ENCODE measurements at places on chromosomes 4 and X.

- DNase-seq: no peak
- no peaks in the 10 kb centered on the region for H3K36me3 ChIP-seq
- no peaks in the 10 kb centered on the region for H3K27me3 ChIP-seq
- no peak overlapping the region for H3K4me3 ChIP-seq
Measured at GRCh38 chrX:111353793-111354192, 58.2 kb downstream of the DCX start.

- H3K27me3 ChIP-seq: no peaks in the 10 kb centered on the region
- no peak overlapping the region for H3K4me3 ChIP-seq
- H3K4me1 ChIP-seq: no peaks in the 10 kb centered on the region
- DNase-seq: no peak
- no peaks in the 10 kb centered on the region for H3K36me3 ChIP-seq
Measured at GRCh38 chr4:177349191-177349590, 39.5 kb downstream of the NEIL3 start.

- H3K4me1 ChIP-seq: no peaks in the 10 kb centered on the region
- no peaks in the 10 kb centered on the region for H3K36me3 ChIP-seq
- H3K27me3 ChIP-seq: no peaks in the 10 kb centered on the region
- H3K27ac ChIP-seq: no peak overlapping the region
Measured at GRCh38 chr4:130233377-130234047, 1137.6 kb downstream of the C4orf33 start.

DNA sequence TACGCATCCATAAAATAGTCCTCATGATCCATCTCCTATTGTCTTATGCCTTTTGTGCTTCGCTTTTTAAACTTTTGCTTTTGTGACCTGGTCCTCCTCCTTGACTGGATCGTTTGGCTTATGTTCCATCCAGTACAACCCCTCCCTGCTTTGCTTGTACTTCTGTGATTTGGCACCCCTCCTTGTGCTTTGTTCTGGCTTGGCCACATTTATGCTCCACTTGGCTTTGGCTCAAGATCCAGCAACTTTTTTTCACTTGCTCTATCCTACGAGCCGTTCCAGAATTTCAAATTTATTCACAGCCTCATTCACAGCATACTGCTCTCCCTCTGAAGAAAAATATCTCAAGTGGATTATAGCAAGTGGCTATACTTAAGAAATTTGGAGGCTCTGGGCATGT is 28.0 kb upstream of the GLRA2 start:
- no peak for DNase-seq
- no peaks in the 10 kb centered on the region for H3K36me3 ChIP-seq
- H3K4me3 ChIP-seq: no peak overlapping the region
- H3K27me3 ChIP-seq: no peaks in the 10 kb centered on the region

DNA sequence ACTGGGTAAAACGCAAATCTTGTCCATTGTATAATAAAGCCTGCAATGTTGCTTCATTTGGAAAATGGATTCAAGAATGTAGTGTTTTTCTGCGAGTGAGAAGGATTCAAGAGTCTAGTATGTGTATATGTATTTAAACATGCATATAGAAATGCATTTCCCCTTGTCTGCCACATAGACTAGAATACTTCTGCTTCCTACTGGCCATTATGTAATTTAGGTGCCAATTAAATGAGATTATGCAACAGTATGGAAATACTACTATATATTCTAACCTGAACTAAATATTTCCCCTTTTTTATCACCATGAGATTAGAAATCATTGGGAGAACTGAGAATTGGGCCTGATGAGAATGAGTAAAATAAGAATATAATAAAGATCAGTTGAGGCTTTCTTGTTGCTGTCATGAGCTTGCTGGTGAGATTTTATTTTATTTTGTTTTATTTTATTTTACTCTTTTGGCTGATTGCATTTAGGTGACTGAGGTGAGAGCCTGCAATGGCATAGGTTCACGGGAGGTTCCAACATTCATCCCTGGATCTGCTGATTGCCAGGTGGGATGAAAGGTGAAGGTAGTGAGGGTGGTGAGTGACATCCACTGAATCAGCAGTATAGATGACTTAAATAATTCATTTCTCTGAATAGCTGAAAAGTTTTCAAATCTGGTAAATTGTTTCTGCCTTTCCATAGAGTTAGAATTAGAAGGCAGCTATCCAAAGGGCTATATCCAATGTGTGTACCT is 95.6 kb upstream of the SLC4A4 start:
- H3K4me3 ChIP-seq: no peak overlapping the region
- no peak for DNase-seq
- peaks cover 2% of the 10 kb centered on the region for H3K4me1 ChIP-seq
- no peak overlapping the region for H3K27ac ChIP-seq
